Activated T-cell treated with anti-CD3 and anti-CD28 coated beads for 48 hours (primary cell): ENCODE measurements at places on chromosomes 16 and 17.
A peak's percentile ranks its signal among the peaks of the same experiment; 100 is the strongest.

DNA sequence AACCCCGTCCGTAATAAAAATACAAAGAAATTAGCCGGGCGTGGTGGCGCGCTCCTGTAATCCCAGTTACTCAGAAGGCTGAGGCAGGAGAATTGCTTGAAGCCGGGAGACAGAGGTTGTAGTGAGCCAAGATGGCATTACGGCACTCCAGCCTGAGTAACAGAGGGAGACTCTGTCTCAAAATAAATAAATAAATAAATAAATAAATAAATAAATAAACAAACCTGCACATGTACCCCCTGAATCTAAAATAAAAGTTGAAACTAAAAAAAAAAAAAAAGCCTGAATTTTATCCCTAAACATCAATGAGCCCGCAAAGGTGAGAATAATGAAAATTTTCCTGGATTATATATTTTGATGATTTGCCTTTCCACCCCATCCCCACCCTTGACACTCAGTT, 124.7 kb downstream of the CDH11 start:
- no peak for DNase-seq

GRCh38 chr16:48250520-48251278, 3.4 kb upstream of the ABCC11 start:
- no peak for DNase-seq

DNA sequence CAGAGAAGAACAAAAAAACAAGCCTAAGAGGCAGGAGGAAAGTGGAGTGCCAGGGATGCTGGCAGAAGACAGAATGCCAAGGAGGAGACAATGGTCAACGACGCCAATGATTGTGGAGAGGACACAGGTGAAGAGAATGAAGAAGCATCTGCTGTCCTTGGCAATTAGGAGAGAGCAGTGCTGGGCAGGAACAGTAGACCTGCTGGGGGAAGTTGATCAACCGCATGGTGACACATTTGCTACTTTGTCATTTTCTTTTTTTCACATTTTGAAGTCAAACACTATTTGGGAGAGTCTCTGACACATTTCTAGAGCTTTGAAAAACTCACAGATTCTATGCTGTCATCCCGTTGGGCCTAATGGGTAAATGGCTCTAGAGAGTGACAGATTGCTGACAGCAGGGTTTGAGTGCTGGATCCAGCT, 1.1 kb upstream of the PIK3R6 start:
- DNase-seq: no peak

DNA sequence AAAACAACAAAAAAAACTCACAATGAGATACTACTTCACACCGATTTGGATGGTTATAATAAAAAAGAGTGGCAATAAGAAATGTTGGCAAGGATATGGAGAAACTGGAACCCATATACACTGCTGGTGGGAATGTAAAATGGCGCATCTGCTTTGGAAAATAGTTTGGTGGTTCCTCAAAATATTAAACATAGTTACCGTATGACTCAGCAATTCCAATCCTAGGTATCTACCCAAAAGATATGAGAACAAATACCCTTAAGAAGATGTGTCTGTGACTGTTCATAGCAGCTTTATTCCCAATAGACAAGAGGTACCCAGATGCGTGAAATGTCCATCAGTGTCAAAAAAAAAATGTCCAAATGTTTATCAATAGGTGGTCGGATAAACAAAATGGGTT, 7.2 kb downstream of the CPPED1 start:
- DNase-seq: no peak

GRCh38 chr17:855569-855968, 73.4 kb downstream of the MRM3 start:
- DNase-seq: no peak

DNA sequence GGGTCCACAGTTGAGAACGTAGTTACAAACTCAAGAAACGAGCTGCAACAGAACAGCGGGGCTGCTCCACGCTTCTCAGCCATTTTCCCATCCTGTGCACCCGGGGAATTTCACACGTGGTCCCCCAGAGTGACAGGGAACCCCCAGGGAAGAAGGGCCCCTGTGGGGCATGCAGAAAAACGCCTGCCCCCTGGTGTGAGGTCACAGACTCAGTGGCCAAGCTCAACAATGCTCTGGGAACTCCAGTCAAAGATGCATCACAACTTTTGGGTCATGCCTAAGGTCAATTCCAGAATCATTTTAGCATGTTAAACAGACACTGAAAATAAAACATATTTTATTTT, 115.4 kb downstream of the ZNF778 start:
- no peak for DNase-seq

- DNase-seq: no peak
Measured at GRCh38 chr17:42304187-42305030, 16.1 kb downstream of the STAT5A start.

- peak; percentile 68 for DNase-seq
Measured at GRCh38 chr17:8935191-8935590, 30.3 kb downstream of the PIK3R5 start.

DNA sequence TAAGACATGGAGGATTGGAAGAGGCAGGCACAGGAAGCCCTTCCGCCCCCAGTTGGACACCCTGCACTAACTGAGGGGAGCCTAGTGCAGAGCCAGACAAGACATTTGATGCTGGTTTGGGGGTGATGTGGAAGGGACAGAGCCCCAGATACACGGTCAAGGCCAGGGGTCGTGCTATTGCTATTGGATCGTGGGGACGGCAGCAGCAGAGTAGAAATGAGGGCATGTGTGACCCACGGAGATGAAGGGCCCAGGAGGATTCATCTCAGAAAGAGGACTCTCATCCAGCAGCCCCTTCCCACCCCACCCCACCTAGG, 2.0 kb upstream of the VAMP2 start:
- no peak for DNase-seq

DNA sequence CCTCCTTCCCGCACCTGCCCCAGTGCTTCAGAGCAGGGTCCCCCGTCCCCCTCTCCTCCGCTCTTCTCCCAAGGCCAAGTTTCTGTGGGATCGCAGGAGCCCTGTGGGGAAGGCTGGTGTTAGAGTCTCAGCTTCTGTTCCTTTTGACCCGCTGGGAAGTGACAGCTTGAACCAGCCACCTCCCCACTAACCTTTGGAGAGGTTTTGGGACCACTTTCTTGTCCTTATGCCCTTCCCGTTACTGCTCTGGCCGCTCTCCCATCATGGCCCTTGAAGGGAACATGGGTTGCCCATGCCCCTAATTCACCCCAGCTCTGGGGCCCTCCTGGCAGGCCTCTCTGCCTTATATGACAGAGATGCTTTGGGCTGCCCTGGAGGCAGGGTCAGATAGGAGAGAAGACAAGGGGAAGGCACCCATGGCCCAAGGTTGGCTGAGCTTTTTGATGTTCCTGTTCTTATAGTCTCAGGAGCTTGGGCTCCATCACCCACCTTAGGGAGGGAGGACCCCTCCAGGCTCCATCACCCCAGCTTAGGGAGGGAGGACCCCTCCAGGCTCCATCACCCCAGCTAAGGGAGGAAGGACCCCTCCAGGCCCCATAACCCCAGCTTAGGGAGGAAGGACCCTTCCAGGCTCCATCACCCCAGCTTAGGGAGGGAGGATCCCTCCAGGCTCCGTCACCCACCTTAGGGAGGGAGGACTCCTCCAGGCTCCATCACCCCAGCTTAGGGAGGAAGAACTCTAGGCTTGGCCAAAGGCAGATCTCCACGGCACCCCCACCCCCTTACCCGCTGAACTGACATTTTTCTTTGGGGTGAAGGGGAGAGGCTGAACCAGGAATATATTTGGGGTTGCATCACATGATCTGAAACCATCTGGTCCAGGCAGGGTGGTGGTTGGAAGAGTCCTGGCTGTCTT, 45.0 kb downstream of the NT5M start:
- DNase-seq: no peak

GRCh38 chr17:82052638-82053059, 951 bp downstream of the GPS1 start:
- no peak for DNase-seq

DNA sequence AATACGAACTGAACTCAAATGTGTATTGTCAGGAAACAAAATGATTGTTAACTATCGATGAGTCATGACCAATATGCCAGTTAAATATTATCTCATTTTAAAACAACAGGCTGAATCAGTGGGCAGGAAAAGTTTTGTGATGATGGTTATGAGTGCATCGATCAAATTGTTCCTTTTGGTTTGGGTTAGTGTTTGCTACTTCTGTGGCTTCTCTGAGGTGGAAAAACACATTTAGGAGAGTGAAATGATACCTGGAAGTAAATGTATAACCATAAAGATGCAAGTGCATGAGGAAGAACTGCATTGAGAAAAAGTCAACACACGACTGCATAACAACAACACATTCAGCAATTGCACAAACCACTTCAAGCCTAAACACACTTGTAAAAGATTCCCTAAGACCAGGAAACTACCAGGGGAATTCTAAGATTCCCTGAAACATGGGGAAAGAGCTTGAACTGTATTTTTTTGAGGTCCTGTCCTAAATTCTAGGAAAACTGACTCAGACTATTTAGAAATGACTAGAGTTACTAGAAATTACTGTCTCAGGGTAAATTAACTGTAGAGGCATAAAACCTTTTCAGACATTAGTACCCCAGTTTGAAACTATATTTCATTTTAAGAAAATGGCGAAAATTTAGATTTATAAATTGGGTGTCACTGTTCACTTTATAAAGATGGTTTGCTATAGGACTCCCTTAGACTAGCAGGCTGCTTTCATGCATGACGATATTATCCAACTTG, 44.8 kb downstream of the CDYL2 start:
- DNase-seq: no peak

- DNase-seq: no peak
Measured at GRCh38 chr16:75758215-75758614, 31.9 kb upstream of the CPHXL start.
